Activated CD4-positive, alpha-beta T cell treated with anti-CD3 and anti-CD28 coated beads for 1 hour (primary cell): ENCODE measurements at places on chromosomes 4 and X.

DNA sequence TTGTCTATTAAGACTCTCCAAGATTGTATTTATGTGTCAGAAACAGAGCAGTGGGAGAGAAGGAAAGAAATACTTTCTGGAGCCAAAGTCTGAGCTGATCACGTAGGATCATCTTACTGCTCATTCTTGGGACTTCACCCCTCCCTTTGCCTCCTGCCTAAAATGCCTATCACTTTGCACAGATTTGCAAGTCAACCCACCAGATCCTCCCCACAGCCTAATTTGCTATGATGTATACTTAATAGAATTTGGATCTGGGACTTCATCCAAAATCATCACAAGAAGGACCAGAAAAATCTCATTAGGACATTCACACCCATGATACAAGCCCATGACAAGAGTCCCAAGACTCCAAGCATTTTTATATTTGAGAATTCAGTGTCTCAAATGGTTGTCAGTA, 290.2 kb downstream of the FBXW7 start:
- DNase-seq: no peak

GRCh38 chr4:149345424-149345823, 470.2 kb downstream of the IQCM start:
- no peak for DNase-seq

DNA sequence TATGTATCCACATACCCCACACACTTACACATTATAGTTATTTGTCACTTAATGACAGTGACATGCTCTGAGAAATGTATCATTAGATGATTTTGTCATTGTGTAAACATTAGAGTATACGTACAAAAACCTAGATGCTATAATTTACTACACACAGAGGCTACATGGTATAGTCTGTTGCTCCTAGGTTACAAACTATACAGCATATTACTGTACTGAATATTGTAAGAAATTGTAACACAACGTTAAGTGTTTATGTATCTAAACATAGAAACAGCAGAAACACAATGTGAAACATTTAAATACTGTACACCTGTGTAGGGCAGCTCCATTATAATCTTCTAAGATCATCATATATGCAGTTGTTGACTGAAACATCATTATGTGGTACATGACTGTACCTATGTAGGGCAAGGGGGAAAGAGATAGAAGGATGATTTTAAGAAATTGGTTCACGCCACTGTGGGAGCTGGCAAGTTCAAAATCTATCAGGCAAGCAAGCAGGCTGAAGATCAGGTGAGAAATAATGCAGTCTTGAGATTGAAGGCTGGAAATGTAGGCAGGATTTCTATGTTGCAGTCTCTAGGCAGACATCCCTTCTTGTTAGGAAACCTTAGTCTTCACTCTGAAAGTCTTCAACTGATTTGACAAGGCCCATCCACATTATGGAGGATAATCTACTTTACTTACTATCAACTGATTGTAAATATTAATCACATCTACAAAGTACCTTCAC, 78.0 kb upstream of the CPEB2 start:
- no peak for DNase-seq

GRCh38 chr4:156098805-156099204, 145.1 kb upstream of the CTSO start:
- no peak for DNase-seq

GRCh38 chrX:17809273-17809672, 51.8 kb downstream of the RAI2 start:
- no peak for DNase-seq

GRCh38 chrX:20019672-20020365, 29.0 kb upstream of the BCLAF3 start:
- no peak for DNase-seq

GRCh38 chr4:54016504-54016903, 47.9 kb downstream of the CHIC2 start:
- no peak for DNase-seq

- no peak for DNase-seq
These were observed 1673.4 kb upstream of the PCDH7 start for GRCh38 chr4:29046781-29047180.

GRCh38 chr4:88390128-88390527, 11.5 kb downstream of the HERC6 start:
- no peak for DNase-seq

GRCh38 chr4:184991860-184992259, 26.4 kb upstream of the HELT start:
- DNase-seq: no peak

- no peak for DNase-seq
These were observed 58.9 kb upstream of the PROM1 start for GRCh38 chr4:16142598-16143310.

- DNase-seq: no peak
These were observed 228.0 kb downstream of the SHOX start for GRCh38 chrX:858542-859078.

- DNase-seq: no peak
These were observed 331.5 kb downstream of the RPA4 start for GRCh38 chrX:97215186-97215585.

DNA sequence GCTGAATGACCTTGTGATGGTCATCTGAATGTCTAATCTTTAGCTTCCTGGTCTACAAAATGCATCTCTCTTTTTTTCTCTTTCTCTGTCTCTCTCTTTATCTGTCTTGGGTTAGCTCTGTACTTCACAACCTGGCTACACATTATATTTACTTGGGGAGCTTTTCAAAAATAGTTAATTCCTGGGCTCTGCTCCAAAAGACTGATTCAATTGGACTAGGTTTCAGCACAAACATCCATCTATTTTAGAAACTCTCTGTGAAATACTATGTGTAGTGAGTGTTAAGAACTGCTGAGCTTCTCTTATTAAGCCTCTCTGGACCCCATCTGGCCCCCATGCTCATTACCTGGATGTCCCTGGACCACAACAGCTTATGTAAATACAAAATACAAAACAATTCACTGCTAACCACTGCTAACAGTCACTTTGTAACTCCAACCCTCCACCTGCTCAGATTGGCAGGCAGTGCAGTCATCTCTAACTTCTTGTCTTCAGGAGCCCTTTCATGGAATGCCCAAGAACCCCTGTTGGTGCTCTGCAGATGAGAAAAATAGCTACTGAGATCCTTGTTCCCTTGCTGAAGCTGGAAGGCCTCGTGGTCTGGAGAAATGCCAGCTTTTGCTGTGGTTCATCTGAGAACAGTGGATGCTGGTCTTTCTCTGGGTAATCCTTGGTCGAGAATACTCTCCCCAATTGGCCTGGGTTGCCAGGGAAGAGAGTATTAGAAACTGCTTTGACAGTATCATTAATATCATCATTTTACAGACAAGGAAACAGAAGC, 14.8 kb upstream of the BOD1L1 start:
- DNase-seq: no peak

- no peak for DNase-seq
These were observed 114.5 kb upstream of the RBPJ start for GRCh38 chr4:26206339-26206738.

GRCh38 chr4:141054446-141054845, 78.8 kb downstream of the RNF150 start:
- DNase-seq: no peak

- no peak for DNase-seq
These were observed 101.9 kb downstream of the PCDH7 start for GRCh38 chr4:30821859-30822612.

GRCh38 chrX:22800806-22801205, 199.0 kb upstream of the DDX53 start:
- DNase-seq: no peak

DNA sequence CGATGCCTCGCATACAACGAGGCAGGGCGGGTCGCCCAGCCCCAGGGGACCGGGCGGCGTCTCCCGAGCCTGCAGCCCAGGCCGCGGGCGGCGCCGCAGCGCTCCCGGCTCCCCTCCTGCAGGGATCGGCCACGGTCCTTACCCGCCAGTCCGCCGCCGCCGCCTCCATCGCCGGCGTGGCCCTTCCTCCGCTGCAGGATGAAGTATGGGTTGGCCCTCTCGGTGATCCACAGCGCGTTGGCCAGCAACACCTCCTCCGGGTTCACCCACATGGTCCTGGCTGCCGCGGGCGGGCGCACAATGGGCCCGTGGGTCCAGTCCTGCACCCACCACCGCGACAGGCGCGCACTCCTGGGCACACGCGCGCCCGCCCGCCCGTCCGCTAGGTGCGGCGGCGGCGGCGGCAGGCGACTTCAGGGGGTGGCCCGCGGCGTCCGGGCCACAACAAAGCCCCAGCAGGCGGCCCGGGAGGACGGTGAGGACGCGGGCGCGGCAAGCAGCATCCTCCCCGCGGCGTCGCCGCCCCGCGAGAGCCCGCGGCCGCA, 339 bp downstream of the TBC1D9 start:
- no peak for DNase-seq

GRCh38 chrX:107728371-107729099, 47.1 kb downstream of the TSC22D3 start:
- no peak for DNase-seq
